ENCODE measurements at places on chromosomes 6 and 20.
A peak's percentile ranks its signal among the peaks of the same experiment; 100 is the strongest.

DNA sequence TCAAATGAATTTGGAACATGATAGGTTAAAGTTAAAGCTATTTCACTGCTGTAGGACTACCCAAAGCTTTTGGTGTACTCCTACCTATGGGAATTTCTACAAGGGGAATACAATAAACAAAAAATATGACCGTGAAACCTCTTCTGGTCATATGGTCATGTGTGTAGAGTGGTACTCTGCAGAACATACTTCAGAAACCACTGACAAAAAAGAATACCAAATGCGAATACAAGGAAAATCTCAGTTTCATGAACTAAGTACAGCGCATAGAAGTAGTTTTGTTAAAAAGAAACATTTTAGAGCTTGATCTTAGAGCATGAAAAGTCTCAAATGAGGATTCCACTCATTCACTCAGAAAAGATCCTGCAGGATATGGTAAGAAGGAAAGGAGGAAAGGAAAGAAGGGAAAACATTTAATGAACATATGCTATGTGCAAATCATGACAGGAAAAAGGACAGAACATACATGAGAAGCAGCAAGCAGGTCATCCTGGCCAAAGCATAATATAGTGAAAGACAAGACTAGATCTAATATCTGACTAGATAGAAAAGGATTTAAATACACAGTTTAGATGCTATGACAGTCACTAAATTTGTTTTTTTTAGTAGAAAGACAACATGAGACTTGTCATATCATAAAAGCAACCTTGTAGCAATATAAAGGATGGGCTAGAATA is 36.5 kb downstream of the SNX14 start:
- no peak for DNase-seq

GRCh38 chr20:32819992-32820697 is 391 bp downstream of the MAPRE1 start:
- peak; percentile 92 for DNase-seq

DNA sequence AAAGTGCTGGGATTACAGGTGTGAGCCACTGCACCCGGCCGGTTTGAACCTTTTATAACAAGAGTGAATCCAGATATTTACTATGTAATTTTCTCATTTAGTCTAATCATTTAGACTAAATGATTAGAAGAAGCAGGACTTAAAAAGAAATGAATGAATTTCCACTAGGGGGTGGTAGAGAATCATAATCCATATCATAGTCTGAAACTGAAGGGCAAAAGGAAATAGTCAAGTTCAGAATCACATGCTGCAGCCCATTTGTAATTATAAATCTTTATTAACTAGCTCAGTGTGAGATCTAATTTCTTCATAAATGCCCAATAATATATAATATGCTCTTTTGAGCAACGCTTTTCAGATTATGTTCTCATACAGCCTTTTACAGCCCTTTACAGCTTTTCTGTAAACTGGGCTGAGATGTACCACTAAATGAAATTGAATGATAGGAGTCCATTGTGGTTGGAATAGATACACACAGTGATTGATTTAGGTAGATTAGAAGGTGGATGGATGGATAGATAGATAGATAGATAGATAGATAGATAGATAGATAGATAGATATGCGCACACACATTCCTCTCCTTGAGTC is 31.8 kb downstream of the PSMB9 start:
- no peak for DNase-seq

- no peak for DNase-seq
Observed at GRCh38 chr6:99689916-99690685, 83.5 kb downstream of the PRDM13 start.

DNA sequence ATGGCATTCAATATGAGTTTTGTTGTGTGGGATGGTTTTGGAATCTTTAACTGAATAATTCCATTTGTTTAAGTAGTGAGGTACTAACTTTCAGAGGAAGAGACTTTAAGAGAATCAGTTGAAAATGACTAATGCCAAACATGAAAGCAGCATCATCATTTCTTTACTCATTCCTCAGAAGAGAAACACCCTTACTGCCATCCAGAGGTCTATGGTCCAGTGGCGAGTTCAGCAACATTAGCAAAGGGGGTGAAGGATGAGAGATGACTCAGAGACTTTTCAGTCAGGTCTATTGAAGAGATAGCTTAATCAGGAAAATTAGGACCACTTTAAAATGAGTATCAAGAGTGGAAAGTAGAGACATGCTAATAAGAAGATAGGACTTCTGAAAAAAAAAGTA is 118.8 kb downstream of the COL19A1 start:
- DNase-seq, result no peak

DNA sequence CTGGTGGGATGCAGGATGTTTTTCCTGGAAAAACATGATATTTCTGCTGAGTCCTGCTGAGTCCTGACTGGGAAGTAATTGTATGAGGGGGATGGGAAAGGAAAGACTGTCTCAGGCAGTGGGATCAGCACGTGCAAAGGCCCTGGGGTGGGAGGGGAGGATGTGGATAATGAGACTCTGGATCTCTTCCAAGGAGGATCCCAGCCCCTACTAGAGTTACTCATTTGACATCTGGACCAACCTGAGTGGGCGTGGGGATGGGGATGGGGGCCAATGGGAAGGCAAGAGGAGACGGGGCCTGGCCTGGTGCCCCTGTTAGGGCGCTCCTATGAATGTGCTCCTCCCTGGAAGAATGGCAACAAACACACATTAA is 73.0 kb downstream of the CD40 start:
- DNase-seq, result no peak

GRCh38 chr6:64932486-64932885 is 774.5 kb downstream of the EYS start:
- DNase-seq, result no peak

DNA sequence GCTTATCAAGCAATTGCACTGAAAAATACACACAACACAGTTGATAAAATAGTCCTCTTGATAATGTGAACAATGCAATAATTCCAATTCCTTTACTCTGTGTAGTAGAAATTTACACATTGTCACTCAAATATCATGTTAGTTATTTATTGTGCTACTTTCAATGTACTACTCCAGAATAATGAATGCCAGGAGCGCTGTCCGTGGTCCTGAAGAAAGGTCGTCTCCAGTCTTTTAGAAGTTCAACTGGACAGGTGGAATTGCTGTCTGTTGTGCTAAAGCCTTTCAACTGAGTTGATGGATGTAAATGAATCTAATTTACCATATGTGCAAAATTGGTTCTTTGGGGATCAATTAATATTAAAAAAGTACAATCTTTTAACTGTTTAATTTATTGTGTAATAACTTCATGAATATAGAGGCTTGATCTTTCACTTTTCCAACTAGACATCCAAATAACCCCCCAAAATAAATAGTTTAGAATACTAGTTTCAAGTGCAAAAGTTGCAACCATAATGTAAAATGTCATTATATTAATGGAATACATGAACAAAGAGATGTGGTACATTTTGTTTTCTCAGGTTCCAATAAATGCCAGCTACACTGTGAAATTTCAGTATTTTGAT is 3.2 kb downstream of the GRIK2 start:
- DNase-seq, result peak; percentile 75

- no peak for DNase-seq
Observed at GRCh38 chr6:74780831-74781230, 425.0 kb downstream of the COL12A1 start.

GRCh38 chr6:169454204-169454871 is 200.7 kb upstream of the THBS2 start:
- DNase-seq, result no peak

DNA sequence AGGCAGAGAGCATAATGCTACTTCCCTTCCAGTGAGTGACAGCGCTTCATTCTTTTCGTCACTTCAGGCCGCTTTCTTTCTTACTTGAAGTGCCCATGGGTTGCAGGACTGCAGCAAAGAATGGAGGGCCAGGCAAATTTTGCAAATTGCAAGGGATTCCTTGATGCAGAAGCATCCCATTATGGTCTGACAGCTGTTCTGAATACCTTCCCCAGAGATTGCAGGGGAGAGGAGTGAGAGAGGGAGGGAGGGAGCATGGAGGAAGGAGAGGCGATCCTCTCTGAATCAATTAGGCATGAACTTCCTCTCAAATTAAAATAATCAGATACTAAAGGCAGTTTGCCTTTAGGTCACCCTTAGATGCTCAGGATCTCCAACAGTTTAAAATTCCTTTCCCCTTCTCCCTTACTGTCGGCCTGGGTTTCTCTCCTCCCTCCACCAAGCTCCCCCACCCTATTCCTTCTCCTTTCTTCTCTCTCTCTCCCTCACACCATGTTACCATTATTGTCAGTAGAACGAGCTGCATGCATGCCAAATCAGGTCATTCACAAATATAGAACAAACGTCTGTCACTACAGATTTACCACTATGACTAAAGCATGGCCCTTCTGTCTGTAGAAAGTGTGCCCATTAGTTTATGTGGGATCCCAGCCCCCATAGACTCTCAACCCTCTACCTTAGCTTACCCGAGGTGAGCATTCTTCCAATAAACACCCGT is 289.2 kb downstream of the CD83 start:
- no peak for DNase-seq

DNA sequence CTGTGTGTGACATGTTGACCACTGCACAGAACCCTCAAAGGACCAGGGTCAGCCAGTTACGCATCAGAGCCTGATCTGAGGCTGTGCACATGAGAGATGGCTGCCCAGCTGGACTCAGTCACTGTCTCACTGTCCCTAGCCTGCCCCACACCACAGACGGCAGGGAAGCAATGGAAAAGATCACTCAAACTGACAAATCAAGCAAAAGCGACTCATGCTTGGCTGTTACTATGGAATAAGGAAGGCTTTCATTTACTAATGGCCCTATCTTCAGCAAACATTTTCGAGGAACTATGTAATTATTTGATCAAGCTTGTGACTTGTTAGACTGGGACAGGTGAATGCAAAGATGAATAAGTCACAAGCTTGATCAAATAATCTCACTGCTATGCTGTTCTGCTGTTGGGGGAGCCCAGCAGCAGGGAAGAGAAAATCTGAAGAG is 137.0 kb downstream of the SLC23A2 start:
- DNase-seq, result no peak

DNA sequence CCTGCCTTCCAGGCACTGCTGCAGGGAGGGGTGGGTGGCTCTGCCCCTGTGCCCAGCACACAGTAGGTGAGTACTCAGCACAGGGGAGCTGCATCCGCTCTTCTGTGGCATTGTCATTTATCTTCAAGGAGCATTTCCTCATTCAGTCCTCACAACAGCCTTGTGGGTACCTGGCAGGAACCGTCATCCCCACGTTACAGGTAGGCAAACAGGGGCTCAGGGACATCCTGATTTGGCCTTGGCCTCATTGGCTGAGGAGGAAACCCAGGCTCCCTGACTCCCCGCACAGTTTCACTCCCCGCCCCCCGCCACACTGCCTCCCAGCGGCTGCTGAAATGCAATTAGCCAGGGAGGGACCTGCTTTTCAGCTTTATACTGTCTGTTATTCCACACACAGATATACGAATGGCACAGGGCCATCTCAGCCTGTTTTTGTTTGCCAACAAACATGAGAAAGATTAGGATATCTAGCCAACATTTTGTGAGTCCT is 24.2 kb upstream of the PNPLA1 start:
- DNase-seq, result no peak

DNA sequence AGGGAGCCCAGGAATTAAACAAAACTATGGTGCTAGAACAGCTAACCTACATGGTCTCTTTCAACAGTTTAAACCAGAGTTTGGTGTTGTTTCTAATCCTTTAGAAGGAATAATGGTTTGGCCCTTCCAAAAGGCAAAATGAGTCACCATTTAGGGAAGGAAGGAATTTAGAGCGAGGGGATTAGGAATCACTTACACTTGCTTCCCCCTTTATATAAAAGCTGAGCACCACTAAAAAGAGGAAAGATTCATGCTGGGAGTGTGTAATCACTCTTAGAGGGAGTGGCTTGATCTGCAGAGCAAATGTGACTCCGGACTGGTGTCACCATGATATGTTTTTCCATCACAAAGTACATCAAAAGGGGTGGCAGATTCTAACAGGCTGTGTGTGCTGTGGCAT is 63.6 kb downstream of the F13A1 start:
- DNase-seq, result no peak

DNA sequence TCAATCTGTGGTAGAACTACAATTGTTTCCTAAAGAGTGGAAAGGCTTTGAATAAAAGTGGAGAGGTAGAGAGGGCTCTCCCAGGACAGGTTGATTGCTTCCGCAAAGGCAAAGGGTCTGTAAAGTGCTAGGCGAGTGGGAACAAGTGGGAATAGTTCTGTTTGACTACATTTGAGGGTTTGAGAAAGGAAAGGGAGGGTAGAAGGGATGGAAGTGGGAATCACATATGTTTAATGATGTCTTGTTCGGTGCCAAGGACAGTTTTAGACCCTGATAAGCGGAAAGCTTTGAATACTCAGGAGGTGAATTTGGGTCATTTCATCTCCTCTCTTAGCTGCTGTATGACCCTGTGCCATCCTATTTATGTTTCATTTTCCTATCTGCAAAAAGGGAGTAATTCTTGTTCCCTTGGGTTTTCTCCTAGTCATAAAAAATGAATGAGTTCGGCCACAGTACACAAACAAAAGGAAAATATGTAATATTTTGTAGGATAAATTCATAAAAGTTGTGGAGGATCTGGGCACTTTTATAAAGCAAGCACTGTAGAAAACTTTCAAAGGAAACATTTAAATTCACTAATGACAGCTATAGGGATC is 1.7 kb upstream of the PIM1 start:
- no peak for DNase-seq

DNA sequence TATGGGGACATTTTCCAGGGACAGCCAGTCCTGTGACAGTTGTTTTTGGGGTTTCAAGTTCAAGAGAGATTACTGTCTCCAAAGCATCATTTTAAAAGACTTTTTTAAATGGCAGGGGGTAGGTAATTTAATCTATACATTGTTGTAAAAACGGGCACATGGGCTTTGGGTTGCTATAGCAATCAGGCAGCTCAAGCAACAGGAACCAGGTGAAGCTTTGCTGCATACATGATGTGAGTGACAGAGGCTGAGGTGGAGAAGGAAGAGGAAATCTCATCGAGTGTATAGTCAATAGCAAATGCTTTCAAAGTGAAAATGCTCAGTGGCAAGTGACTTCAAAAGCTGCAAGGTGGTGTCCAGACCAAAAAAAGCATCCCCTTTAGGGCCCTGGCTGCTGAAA is 277.4 kb upstream of the JAG1 start:
- no peak for DNase-seq

Data from DND-41 (cell line).